CD8-positive, alpha-beta memory T cell (primary cell): ENCODE measurements at places on chromosomes 2 and 18. TPM values are rescaled to one million over a fixed set of nuclear protein-coding genes. Genes with fewer than 3 reads are reported as not detected.

The ICOS gene
- total RNA-seq = 87.2 TPM

DNA sequence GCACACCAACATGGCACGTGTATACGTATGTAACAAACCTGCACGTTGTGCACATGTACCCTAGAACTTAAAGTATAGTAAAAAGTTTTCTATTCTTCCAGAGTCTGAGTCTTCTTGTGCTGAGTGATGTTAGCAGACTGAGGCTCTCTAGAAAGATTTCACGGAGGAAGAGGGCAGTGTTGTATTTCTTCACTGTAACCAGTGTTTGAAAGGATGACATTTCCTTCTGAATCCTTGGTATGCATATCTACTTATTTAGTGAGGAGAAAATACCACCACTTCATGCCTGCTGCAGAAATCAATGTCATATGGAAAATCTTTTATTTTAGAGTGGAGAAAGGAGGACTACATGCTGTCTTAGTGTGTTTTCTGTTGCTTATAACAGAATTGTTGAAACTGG lies 357.1 kb downstream of the CCDC85A start:
- H3K4me3 ChIP-seq = no peak overlapping the region
- no peaks in the 10 kb centered on the region for H3K4me1 ChIP-seq
- no peak overlapping the region for H3K27ac ChIP-seq
- H3K36me3 ChIP-seq = no peaks in the 10 kb centered on the region
- H3K27me3 ChIP-seq = no peaks in the 10 kb centered on the region

DNA sequence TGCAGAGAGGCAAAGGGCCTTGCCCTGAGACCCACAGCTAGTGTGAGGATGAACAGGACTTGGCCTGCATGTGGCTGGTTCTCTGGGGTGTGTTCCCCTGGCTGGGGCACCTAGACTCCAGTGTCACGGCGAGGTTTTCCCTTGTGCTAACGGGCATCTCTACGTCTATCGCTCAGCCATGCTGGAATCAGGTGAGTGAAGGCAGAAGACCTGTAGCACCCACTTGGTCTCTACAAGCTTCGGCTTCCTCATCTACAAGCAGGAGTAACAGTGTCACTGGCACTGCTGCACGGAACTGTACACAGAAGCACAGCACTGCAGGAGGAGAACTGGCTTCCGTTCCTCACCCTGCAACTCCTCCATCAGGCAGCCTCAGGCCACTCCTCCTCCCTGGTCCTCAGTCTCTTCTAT lies 30.6 kb downstream of the HS1BP3 start:
- no peaks in the 10 kb centered on the region for H3K4me1 ChIP-seq
- H3K4me3 ChIP-seq = no peak overlapping the region
- no peaks in the 10 kb centered on the region for H3K27me3 ChIP-seq
- H3K36me3 ChIP-seq = peaks cover 7% of the 10 kb centered on the region
- no peak for DNase-seq
- H3K27ac ChIP-seq = no peak overlapping the region

- H3K27me3 ChIP-seq = no peaks in the 10 kb centered on the region
- H3K4me1 ChIP-seq = no peaks in the 10 kb centered on the region
- no peak overlapping the region for H3K4me3 ChIP-seq
- no peaks in the 10 kb centered on the region for H3K36me3 ChIP-seq
Measured at GRCh38 chr2:102282678-102283091, 28.7 kb upstream of the IL1RL1 start.
